ENCODE measurements at places on chromosomes 12 and 14. TPM values are rescaled to one million over a fixed set of nuclear protein-coding genes. Genes with fewer than 3 reads are reported as not detected.
A peak's percentile ranks its signal among the peaks of the same experiment; 100 is the strongest.

RND1 gene
- 4.7 TPM for total RNA-seq

KLRF1 gene
- not detected for total RNA-seq

LBHD2 gene
- total RNA-seq: not detected

WNT5B gene
- total RNA-seq: 58.7 TPM

TBX3 gene
- 13.7 TPM for total RNA-seq

RASAL1 gene
- total RNA-seq: 0.06 TPM

GRCh38 chr12:108729612-108730364 lies 1.5 kb downstream of the CORO1C start:
- DNase-seq: peak; percentile 64

DNA sequence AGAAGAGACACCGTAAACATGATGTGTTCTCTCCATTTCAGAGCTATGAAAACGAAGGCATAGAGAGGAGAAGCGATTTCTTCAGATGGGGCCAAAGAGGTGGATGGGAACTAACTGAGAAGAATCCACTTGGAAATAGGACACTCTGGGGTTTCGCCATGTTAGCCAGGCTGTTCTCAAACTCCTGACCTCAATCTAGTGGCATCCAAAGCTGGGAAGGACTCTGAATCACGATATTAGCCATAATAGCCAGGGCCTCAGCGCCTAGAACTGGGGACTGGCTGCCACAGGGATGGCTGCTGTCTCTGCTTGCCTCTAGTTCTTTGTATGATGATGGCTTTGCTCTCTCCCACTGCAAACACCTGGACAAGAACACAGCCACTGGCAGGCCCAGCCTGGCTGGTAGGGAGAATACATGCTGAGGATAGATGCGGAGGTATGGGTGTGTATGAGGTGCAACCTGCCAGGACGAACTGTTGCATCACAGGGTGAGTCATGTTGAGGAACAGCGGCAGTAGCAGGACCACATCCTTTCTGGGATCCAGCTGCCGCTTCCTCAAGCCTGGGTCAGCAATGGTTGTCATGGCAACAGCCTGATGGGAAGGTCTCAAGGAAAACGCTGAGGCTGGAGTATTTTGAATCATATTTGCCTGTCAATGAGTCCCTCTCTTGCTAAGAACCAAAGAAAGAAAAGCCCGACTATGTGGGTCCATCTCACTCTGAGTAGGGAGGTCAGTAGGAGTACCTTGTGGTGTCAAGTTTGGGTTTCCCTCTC lies 31.1 kb downstream of the CCDC177 start:
- DNase-seq: peak; percentile 91

DNA sequence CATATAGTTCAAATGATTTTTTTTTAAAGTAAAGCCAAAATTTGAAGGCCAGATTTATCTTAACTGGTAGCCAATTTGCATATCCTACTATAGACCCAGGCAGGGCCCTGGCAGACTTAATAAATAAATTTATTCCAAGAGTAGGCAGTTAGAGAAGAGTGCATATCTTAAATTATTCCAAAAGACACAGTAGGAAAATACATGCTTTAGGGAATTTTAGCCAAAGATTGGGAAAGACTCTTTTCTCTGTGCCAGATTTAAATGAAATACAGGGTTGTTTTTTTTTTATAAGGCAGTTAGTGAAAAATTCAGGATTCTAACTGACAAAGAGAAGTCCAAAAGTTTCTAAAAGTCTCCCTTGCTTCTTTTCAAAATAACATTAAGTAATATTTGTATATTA lies 65.5 kb downstream of the ST8SIA1 start:
- DNase-seq: no peak

DNA sequence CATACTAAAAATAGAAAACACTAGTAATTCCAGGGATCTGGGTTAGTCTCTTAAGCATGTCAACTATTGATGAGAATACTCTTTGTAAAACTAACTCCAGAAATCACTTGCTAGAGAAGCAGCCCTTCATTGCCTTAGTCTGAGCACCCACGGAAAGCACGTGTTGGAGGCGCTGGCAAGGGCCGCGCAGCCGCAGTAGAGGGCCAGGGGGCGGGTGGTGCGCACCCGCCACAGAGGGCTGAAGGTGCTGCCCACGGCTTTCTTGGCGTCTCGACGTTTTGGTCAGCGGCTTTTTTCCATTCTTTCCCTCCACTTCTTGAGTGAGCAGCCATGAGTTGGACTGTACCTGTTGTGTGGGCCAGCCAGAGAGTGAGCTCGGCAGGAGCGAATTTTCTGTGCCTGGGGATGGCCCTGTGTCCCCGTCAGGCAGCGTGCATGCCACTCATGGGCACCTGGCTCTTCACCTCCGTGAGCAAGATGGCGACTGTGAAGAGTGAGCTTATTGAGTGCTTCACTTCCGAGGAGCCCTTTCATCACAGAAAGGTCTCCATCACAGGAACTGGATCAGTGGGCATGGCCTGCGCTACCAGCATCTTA lies 68.4 kb upstream of the PPM1H start:
- DNase-seq: no peak

DNA sequence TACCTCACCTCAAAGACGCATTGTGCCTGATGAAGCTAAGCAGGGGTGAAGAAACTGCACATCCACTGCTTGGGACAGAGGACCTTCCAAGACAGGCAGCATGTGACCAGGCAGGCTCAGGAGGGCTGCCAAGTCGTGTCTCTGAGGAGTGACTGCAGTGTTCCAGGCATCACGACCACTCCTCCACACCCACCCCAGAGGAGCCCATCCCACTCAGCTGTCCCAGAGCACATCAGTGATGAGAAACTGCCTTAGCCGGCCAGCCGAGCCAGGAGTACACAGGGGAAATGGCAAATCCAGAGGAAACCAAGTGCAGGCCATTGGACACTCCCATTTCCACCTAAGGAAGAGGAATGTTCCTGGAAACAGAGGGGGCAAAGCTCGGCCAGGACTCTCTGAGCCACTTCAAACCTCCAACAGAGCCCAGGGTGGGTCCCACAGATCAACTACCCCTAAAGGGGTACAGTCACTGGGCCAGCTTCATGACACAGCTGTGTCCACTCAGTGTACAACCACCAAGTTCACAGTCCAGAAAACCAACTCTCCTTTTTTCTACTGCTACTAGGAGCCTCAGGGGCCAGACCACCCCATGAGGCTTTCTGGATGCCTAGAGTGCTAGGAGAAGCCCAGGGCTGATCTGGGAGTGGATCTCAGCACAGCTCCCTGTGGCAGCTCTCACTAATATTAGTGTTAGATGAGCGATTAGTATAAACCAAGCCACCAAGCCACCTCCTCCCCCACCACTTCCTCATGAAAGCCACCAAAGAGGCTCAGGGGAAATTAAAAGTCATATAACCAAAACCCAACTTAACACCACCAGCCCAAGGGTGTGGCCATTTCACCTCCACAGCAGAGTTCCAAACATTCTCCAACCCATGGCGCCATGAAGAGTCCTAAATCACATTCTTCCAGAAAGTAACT lies 15.4 kb downstream of the PXN start:
- no peak for DNase-seq

DNA sequence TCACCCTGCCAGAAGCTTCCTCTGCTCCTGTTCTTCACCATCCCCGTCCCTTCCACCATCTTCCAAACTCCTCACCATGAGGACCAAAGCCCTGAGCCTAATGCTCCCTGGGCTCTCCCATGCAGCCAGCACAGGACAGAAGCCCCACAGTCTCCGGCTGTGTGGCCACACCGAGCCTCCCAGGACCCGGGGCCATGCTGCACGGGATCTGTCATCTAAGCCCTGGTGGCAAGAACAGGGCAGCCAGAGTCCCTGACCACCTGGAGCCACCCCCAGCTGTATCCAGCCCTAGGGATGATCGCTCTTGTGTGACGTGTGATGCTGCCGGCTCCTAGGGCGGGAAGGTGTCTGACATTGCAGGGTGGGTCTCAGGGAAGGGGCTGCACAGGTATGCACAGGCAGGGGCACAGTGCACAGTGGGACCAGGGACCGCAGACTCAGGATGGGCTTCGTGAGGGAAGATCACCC lies 8.1 kb downstream of the TMEM179 start:
- DNase-seq: no peak

GRCh38 chr12:16094437-16094836 lies 183.0 kb downstream of the SLC15A5 start:
- no peak for DNase-seq

GRCh38 chr14:55136885-55137786 lies 8.1 kb downstream of the LGALS3 start:
- DNase-seq: no peak

DNA sequence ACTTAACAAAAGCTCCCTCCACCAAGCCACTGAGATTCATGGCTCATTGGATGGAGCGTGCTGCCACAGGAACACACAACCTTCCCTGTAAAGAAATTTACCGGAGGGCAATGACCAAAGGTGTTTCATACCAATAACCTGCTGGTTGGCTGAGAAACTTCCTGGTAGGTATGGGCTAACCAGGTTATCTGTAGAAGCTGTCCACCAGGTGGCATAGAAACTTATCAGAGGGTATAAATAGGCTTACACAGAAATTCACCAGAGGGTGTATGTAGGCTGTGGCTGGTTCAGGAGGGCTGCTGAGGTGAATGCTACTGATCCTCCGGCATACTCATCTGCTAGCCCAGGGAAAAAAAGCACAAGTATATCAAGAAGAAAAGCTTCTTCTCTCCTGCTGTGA lies 27.1 kb upstream of the MTERF2 start:
- DNase-seq: no peak

- no peak for DNase-seq
Measured at GRCh38 chr12:70982286-70982685, 61.7 kb upstream of the PTPRR start.
